Colonic mucosa (tissue), 4 donors: ENCODE measurements at places on chromosomes 2 and 18.

- H3K27ac ChIP-seq: no peak overlapping the region
- H3K4me1 ChIP-seq: no peaks in the 10 kb centered on the region
These were observed 162.0 kb upstream of the RMP24 start for GRCh38 chr18:35810520-35810919.

DNA sequence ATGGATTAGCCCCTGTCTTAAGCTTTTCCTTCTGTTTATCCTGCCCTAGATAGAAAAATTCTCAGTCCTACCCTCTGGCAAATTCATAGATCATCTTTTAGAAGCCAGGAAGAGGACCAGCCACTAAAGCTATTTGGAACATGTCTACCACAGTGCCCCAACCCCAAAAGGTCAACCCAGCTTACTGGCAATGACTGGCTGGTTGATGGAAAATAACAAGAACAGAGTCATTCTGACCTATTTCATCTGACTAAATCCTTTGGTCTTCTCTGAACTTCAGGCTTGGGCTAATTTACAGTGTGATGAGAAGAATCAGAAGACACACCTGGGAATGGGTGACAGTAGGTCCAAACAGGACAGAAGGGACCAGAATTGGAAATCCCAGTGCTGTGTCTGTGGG is 227.3 kb upstream of the CCDC68 start:
- DNase-seq: no peak
- no peak overlapping the region for H3K4me3 ChIP-seq
- no peaks in the 10 kb centered on the region for H3K4me1 ChIP-seq
- no peaks in the 10 kb centered on the region for H3K36me3 ChIP-seq
- no peak overlapping the region for H3K27ac ChIP-seq

DNA sequence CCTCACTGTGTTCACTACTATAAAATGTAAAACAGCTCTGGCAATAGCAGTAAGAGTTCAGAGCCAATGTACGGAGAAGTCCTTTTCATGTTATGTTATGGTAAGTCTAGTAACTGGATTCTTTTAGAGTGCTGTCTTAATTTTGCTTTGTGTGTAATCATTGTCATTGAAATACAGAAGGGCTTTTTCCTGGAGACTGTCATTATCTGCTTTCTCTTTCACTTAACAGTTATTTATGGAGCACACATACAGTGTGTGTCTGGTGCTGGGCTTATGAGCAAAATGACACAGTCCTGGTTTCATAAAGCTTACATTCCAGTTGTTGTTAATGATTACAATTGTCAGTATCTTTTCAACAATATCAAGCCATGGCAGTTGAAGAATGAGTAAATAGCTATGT is 95.5 kb downstream of the CCDC102B start:
- H3K27me3 ChIP-seq: no peaks in the 10 kb centered on the region
- H3K4me1 ChIP-seq: no peaks in the 10 kb centered on the region
- no peak for DNase-seq
- H3K36me3 ChIP-seq: no peaks in the 10 kb centered on the region
- H3K27ac ChIP-seq: no peak overlapping the region

- H3K27ac ChIP-seq: no peak overlapping the region
- no peaks in the 10 kb centered on the region for H3K36me3 ChIP-seq
- no peak for DNase-seq
- H3K27me3 ChIP-seq: no peaks in the 10 kb centered on the region
These were observed 26.6 kb upstream of the CATIP start for GRCh38 chr2:218329826-218330593.

DNA sequence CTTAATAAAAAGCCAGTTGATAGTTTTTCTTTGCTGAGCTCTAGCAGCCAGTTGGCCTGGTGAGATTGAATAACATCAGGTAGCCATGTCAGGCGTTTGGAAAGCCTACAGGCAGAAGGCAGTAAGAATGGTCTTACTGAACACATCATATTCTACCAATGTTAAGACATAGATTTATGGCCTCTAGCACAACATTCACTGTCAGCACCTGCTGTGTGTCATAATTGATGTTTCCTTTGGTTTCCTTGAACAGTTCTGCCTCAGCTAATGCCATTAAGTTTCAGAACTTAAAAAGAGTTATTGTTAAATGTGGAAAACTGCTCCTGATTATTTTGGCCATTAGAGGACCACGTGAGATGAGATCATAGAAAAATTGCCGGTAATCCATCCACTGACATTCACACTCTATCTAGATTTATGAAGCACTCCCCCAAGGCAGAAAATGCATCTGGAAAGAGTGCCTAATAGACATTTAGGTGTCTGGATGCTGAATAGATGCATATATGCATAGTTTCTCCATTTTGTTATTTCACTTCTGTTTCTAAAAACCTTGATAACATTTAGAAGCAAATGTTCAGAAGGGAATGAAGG is 434.7 kb downstream of the PTPRM start:
- no peaks in the 10 kb centered on the region for H3K36me3 ChIP-seq
- no peaks in the 10 kb centered on the region for H3K4me1 ChIP-seq
- no peak for DNase-seq
- H3K4me3 ChIP-seq: no peak overlapping the region
- H3K27ac ChIP-seq: no peak overlapping the region
- no peaks in the 10 kb centered on the region for H3K27me3 ChIP-seq

DNA sequence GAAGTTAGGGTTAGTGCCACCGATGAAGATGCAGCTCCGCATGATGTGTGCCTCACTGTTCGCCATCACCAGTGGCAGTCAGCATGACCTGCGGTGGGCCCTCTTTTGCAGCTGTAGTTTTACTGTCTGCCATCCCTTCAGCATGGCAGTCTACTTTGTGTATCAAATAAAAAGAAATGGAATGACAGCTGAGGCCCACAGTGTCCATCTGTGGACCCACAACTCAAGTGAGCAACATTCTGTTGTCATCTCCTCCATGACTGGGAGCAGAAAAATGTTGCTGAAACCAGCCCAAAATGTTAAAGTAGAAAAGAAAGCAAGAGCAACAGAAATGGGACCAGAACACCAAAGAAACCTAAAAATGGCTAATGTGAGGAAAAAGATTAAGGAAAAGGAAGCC is 128.7 kb downstream of the MEP1B start:
- no peaks in the 10 kb centered on the region for H3K4me1 ChIP-seq
- no peak for DNase-seq
- no peak overlapping the region for H3K27ac ChIP-seq
- H3K4me3 ChIP-seq: no peak overlapping the region
- H3K36me3 ChIP-seq: no peaks in the 10 kb centered on the region

DNA sequence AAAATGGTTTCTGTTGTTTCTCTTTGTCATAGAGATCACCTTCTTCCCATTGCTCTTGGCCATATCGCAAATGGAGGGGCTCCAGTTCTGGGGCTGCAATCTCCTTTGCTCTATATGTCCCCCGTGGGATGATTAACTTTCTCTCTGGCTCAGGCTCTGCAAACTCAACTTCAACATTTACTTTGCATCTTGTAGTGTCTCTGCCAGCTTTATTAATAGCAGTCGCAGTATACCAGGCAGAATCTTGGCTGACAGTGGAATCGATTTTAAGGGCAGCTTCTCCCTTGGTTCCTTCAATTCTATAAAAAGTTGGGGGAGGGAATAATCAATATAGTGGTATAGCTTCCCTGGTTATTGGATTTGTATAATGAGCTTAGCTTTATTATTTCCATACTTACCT is 30.5 kb downstream of the TTN start:
- no peaks in the 10 kb centered on the region for H3K27me3 ChIP-seq
- DNase-seq: no peak
- no peak overlapping the region for H3K27ac ChIP-seq
- H3K36me3 ChIP-seq: no peaks in the 10 kb centered on the region
- no peak overlapping the region for H3K4me3 ChIP-seq
- no peaks in the 10 kb centered on the region for H3K4me1 ChIP-seq

DNA sequence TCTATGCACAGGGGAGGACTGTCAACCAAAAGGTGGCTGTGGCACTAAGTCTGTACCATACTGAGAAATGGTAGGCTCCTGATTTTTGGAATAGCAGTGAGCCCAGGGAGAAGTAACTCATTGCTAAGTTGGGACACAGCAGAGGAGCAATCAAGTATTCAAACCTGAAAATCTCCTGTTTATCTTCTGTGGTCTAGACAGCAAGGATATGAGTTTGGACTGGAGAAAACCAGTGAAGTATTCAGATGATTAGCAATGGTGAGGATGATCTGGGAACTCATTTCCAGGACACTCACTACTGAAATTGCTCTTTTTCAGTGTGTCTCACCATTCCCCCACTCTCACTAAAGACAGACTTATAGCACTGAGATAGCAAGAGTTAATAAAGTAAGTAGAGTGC is 112.0 kb downstream of the GULP1 start:
- H3K27ac ChIP-seq: no peak overlapping the region
- H3K27me3 ChIP-seq: no peaks in the 10 kb centered on the region
- no peaks in the 10 kb centered on the region for H3K4me1 ChIP-seq
- H3K36me3 ChIP-seq: no peaks in the 10 kb centered on the region
- no peak overlapping the region for H3K4me3 ChIP-seq
- DNase-seq: no peak

DNA sequence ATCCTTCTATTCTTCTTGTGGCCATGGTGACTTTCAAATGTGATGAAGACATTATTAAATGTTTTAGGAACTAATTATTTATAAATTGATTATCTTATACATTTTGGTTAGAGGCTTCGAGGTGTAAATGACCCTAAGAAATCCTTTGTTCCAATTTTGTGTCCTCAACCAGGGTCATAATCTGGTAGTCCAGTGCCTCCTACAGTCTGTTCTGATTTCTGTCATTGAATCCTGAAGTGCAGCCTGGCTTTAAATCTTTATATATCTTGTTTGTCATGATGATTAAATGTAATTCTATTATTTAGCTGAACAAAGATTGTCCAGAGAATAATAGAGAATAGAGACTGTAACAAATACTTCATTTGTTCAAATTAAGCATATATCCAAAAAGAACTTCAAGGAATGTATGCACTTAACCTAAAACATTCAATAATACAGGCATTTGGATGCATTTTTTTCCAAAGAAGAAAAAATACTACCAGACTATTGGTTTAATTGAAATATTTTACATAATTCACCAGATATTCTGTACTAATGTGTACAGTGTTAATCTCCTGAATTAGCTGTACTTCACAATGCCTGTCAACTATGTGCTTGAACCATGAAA is 89.8 kb downstream of the PRPF40A start:
- H3K36me3 ChIP-seq: no peaks in the 10 kb centered on the region
- no peak overlapping the region for H3K27ac ChIP-seq
- no peaks in the 10 kb centered on the region for H3K4me1 ChIP-seq
- no peak overlapping the region for H3K4me3 ChIP-seq
- no peak for DNase-seq
- H3K27me3 ChIP-seq: no peaks in the 10 kb centered on the region

GRCh38 chr2:20624884-20625485 is 25.9 kb downstream of the HS1BP3 start:
- no peak overlapping the region for H3K27ac ChIP-seq
- no peak for DNase-seq
- H3K4me3 ChIP-seq: no peak overlapping the region

DNA sequence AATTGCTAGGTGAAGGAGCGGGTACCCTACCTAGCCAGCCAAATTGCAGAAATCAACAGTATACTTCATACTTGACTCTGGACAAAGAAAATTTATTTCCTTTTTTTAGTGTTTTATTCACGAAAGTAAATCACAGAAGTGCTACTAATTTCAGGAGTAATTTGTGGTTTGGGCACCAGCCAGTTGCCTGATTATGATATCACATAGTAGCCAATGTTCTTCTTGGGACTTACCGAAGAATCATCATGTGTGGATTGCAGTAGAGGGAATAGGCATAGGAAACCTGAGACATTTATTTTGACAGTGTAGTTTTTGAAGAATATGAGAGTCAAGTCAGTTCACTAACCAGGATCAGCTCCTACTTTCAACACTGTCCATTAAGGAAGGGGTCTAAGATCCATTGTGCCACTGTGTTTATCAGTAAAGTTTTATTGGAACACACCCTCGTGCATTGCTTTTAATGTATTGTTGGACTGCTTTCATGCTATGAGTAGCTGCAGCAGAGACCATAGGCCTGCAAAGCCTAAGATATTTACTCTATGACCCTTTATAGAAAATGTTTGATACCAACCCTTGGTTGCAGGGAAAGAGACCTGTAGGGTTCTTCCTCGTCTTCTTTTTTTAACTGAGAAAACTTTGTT is 32.1 kb downstream of the TNFRSF11A start:
- no peak overlapping the region for H3K27ac ChIP-seq
- no peaks in the 10 kb centered on the region for H3K27me3 ChIP-seq
- H3K4me1 ChIP-seq: no peaks in the 10 kb centered on the region
- no peak overlapping the region for H3K4me3 ChIP-seq
- DNase-seq: no peak

DNA sequence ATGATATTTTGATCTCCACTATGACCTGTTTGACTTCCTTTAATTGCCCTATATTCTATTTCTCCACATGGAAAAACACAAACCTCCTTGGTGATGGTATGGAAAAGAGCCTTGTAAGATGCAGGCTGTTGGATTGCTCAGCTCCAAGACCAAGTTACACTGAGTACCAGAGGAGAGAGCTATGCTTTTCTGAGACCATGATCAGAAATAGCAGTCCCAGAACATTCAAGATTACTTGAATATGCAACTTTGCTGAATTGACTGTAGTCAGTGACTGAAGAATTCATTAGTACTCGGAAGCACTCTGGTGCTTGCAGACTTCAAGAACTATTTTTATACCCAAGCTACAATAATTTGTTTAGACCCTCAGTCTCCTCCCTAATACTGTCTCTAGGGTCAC is 310.6 kb upstream of the FSIP2 start:
- no peak overlapping the region for H3K27ac ChIP-seq
- H3K4me1 ChIP-seq: no peaks in the 10 kb centered on the region
- H3K4me3 ChIP-seq: no peak overlapping the region
- DNase-seq: no peak
- no peaks in the 10 kb centered on the region for H3K36me3 ChIP-seq

- no peaks in the 10 kb centered on the region for H3K4me1 ChIP-seq
- no peaks in the 10 kb centered on the region for H3K27me3 ChIP-seq
- H3K36me3 ChIP-seq: no peaks in the 10 kb centered on the region
- no peak overlapping the region for H3K4me3 ChIP-seq
- no peak overlapping the region for H3K27ac ChIP-seq
- DNase-seq: no peak
These were observed 43.1 kb upstream of the PTH2R start for GRCh38 chr2:208363485-208363884.

GRCh38 chr18:11955239-11956029 is 25.9 kb upstream of the IMPA2 start:
- H3K4me1 ChIP-seq: no peaks in the 10 kb centered on the region
- no peak for DNase-seq

- DNase-seq: no peak
- no peak overlapping the region for H3K27ac ChIP-seq
- H3K36me3 ChIP-seq: no peaks in the 10 kb centered on the region
- no peaks in the 10 kb centered on the region for H3K4me1 ChIP-seq
These were observed 124.8 kb upstream of the NYAP2 start for GRCh38 chr2:225274751-225275150.
